Esophagus mucosa (tissue), 1 donor: ENCODE measurements at places on chromosomes 11 and 22.

DNA sequence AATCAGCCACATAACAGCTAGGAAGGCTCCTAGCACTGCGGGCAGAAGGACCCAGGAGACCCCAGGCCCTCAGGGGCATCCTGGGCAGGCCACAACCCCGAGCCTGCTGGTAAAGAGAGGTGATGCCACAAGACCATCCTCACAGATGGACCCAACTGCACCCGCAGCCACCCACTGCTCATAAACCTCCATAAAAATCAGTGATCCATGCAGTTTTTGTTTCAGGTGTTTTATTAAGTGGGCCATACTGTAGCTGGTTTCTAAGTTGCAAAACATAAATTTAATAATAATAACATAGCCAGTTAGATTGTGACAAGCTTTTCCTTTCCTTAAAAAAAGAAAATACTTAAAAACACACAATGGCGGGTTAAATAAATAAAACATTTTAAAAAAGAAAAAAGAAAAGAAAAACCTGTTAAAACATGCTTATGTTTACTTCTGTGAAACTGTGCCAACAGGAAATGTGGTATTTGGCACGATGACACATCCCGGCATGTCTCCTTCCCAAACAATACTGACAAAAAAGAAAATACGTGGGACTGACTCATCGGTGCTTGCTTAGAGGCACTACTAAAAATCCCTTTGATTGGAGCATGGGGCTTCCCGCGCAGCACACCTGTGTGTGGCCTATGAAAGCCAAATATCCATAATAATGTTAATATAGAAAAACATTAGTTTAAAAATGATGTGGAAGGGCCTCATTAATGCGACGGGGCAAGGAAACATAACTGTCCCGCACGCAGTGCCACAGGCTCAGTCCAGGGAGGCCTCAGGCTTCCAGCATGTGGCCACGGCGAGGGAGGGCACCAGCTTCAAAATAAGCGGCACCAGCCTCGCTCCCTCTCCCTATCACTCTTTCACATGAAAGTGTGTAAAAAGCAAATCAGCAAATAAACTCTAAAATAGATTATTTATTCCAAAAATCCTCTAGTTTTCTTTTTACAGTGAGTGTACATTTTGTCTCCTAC is 47.5 kb upstream of the SCUBE2 start:
- ATAC-seq = peak; percentile 89

DNA sequence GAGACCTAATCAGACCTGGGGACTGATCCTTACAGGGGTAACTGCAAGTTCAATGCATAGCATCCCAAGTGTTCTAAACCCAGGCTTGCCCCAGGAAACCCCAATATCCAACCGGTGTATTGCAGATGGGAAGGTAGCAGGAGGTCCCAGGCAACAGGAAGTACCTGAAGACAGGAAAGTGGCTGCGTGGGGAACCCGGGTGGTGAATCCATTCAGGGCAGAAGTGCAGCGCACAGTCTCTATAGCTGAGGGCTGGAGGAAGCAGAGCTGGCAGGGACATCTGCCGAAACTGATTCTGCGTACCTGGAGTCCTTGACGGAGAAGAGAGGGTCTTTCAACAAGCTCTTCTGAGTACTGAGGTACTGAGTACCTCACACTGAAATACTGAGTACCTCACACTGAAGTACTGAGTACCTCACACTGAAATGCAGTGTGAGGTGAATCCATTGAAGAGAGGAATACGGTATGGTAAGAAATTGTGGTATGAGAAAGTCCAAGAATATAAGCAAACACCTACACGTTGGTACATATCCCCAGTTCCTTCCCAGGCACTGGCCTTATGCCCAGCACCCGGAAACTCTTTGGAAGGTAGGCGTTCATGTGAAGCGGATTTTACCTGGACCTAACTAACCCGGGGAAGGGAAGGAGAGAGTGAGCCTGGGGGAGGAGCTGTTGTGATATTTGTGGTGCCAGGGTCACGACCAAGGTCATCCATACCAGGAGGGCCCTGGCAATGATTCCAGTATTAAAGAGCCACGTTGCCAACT is 20.1 kb downstream of the SCN4B start:
- ATAC-seq = peak; percentile 15

- ATAC-seq = peak; percentile 65
Measured at GRCh38 chr11:104531075-104531474, 367.1 kb upstream of the PDGFD start.

DNA sequence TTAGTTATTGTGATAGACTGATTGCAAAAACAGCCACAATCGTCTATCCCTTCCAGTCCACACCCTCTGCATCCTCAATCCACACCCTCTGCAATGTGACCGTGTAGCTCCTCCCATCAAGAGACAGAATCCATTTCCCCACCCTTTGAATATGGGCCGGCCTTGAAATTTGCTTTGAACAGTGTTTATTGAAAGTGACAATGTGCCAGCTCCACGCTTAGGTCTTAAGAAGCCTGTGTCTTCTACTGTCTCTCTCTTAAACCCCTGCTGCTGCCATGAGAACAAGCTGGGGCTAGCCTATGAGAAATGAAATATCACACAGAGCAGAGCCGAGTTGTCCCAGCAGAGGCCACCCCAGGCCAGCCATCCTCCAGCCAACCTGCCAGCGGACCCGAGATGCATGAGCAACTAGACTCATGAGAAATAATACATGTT is 22.3 kb upstream of the MICAL2 start:
- ATAC-seq = peak; percentile 55

- peak; percentile 75 for ATAC-seq
Measured at GRCh38 chr11:76615950-76616349, 54.6 kb downstream of the LRRC32 start.

GRCh38 chr22:46450931-46451561 is 86.4 kb downstream of the CELSR1 start:
- peak; percentile 64 for ATAC-seq

DNA sequence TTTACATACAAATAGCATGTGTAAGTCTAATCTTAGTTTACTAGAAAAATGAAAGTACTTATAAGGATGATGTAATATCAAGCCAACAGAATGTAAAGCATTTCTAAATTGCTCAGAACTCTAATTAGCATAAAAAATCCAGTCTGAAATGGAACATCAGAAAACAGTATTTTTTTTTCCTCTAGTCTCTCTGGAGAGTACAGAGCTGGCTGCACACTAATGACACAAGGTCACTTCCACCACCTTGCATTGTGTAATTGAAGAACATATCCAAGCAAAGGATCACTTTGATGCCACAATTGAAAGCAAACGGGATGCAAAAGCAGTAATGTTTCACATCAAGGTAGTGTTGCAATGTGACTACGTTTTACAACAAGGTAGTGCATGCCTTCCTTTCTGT is 548.0 kb upstream of the LUZP2 start:
- ATAC-seq = no peak

- ATAC-seq = no peak
Measured at GRCh38 chr11:17743026-17743807, 8.6 kb downstream of the KCNC1 start.

- ATAC-seq = no peak
Measured at GRCh38 chr11:64095273-64095817, 59.6 kb downstream of the FLRT1 start.

GRCh38 chr11:134033696-134034491 is 35.0 kb upstream of the JAM3 start:
- peak; percentile 87 for ATAC-seq

- no peak for ATAC-seq
Measured at GRCh38 chr22:24108073-24108472, 73.2 kb upstream of the SUSD2 start.
